ENCODE measurements at places on chromosomes 12 and 14.

DNA sequence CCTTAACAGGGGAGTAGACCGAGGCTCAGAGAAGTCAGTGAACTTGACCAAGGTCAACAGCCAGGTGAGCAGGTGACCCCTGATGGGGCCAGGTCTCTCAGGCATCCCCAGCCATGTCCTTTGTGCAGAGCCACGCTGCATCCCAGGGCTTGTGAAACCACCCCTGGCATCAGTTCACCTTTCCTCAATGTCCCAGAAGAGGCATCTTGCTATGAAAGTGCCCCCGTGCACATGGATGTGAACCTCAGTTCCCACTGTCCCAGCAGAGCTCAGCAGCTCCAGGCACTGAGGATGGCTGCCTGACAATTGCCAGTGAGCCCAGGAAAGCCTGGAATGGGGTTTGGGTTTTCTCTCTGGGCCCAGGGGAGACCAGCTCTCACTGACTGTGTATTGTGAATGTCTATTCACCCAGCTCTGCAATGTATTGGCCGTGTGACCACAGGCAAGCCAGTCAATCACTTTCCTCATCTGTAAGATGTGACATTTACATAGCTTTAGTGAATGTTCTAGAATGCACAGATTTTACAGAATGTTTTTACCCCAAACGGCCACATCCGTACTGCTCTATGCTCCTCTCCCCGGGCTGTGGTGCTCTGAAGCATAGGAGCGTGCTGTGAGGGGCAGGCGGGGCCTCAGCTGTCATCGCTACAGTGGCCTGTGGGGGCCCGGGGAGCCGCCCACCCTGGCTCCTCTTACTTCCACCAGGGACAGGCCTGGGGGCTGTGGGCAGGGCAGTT is 4.9 kb downstream of the CACNA2D4 start:
- DNase-seq: no peak

DNA sequence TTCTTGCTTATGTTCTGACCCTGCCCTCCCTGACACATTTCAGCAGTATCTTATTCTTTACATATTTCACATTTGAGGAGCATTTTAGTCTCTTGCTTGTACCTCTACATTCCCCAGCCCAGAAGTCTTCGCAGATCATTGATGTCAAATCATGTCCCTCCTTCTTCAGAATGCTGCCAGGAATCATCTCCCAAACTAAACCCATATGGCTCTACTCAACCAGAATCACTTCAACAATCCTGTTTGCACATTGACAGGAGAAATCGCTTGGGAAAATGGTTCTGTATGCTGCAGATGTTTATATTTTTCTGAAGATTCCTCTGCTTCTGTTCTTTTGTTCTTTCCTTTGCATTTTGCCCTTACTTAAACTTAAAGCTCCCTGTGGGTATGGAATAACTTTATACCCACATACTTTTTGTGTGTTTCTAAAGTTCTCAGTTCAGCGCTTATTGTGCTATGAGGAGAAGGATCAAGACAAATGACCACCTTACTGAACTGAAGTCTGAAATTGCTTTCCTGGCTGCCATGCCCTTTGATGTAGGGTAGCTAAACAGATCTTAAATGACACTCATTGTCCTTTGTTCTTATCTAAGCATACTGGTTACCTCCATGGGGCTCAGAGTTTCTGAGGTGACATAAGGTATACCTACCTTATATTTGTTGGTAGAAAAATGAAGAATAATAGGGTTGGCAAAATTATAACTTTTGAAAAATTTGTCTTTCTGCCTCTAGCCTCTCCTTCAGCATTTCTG is 134.6 kb downstream of the SLC25A21 start:
- no peak for DNase-seq

- no peak for DNase-seq
These were observed 3.5 kb upstream of the SCNN1A start for GRCh38 chr12:6378709-6379472.

DNA sequence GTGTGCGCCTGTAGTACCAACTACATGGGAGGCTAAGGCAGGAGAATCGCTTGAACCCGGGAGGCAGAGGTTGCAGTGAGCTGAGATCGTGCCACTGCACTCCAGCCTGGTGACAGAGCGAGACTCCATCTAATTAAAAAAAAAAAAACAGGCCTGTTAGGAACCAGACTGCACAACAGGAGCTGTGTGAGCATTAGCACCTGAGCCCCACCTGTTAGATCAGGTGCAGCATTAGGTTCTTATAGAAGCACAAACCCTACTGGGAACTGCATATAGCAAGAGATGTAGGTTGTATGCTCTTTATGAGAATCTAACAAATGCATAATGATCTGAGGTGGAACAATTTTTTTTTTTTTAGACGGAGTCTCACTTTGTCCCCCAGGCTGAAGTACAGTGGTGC is 8.6 kb downstream of the ATXN2 start:
- no peak for DNase-seq

DNA sequence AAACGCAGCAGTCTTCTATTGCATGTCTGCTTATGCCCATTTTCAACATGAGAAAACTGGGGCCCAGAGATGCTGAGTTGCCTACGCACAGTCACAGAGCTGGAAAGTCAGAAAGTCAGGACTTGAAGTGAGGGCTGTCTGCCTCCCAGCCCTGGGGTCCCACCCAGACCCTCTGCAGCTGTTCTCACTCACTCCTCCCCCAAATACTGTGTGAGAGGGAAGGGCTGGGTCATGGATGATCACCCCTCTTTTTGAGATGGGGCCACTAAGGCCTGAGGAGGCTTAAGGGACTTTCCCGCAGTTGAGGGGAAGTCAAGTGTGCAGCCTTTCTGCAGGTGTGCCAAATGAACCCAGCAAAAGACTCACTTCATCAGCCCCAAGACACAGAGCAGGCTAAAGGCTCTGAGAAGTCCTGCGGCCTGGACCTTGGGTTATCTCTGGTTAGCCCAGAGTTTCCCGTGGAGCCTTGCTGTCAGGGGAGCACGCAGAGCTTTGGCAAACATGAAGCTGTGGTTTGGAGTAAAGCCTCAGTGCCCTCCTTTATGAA is 18.7 kb downstream of the DTX1 start:
- no peak for DNase-seq

GRCh38 chr14:106218174-106218573 is 691.8 kb downstream of the TMEM121 start:
- no peak for DNase-seq

GRCh38 chr14:23160924-23161522 is 22.4 kb downstream of the SLC7A8 start:
- DNase-seq: peak; percentile 53

GRCh38 chr12:89477633-89478279 is 46.8 kb downstream of the GALNT4 start:
- DNase-seq: no peak

All from mucosa of gallbladder (tissue), 1 donor.